NK-92 treated with Interleukin-12 subunit alpha and Interleukin-12 subunit beta, amount 100 ng/mL, for 24 hours (cell line): ENCODE measurements at places on chromosomes 4 and X.

- no peak for DNase-seq
These were observed 872 bp downstream of the G6PD start for GRCh38 chrX:154545673-154546274.

- no peak for DNase-seq
These were observed 50.0 kb upstream of the TBC1D9 start for GRCh38 chr4:140806163-140806562.

DNA sequence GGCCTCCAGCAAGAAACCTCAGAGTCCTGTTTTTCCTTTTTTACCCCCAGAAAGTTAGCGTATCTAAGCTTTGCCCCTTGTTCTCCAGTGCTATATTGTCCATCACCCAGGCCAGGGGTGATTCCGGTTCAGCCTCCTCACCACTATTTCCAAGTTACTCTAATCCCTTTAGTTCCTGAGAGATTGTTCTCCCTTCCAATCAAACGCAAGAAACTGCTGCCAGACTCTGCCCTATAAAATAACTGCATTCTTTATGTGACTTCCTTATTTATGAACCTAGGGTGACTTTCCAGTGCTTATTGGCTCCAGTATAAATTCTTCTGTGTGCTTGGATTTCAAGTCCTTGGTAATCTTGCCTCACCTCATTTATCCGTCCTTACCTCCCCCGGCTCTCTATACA is 65.7 kb downstream of the CLCN5 start:
- DNase-seq: no peak

GRCh38 chrX:102154900-102155805 is 624 bp downstream of the BEX5 start:
- DNase-seq: no peak

DNA sequence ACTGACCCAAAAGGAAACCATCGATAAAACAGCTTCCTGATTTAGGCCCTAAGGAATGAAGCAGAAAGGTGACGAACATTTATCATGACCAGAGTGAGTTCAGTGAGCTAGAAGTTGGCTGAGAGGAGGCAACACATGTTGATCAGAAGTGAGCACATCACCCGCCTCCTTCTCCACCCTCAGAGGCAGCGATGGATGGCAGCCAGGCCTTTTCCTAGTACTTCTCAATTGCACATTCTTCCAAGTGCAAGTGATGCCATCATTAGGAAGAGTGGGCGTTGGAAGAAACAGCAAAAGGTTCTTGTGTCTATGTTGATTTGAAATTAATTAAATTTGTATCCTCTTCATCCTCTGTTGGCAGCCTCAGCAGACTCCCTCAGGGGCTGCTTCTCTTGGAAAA is 51.7 kb downstream of the TMEM154 start:
- DNase-seq: no peak

- DNase-seq: no peak
These were observed 172.8 kb downstream of the FBXW7 start for GRCh38 chr4:152363086-152363485.

- DNase-seq: no peak
These were observed 22.4 kb downstream of the TMEM33 start for GRCh38 chr4:41957634-41958033.

DNA sequence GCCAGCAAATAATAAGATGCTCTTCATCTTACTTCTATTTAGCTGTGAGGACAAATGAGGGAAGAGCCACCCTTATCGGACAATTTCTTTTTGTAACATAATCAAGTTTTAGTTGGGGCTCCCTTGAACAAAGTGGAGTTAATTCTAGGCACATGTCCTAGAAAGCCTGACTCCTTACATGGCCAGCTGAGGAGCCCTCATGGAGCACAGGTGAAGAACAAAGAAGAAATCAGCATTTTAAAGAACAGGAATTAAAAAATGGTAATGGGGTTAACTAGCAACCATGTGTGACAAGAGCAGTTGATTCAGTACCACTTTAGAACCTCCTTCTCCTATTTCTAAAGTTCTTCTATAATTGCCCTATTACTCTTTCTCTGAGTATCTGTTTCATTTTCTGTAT is 15.9 kb downstream of the GPR82 start:
- no peak for DNase-seq

DNA sequence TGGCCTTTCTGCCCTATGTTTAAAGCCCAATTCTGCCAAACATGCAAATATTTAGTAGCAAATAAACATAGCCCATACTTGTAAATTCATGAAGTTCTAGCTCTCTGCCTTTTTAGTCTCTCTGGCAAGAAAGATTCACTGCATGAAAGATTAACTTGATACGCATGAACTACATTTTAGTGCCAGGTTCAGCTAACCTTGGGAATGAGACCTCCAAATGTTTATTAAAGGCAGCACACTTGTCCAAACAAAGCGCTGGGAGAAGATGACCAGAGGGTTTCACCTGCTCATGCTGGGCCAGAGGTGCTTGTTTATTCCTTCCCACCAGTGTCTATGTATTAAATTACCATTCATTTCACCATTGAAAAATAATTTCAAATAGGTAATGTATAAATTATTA is 44.5 kb upstream of the IL1RAPL1 start:
- no peak for DNase-seq
